ENCODE measurements at places on chromosomes 12 and 14.

- no peak for DNase-seq
These were observed 21.9 kb upstream of the CERS5 start for GRCh38 chr12:50188875-50189575.

DNA sequence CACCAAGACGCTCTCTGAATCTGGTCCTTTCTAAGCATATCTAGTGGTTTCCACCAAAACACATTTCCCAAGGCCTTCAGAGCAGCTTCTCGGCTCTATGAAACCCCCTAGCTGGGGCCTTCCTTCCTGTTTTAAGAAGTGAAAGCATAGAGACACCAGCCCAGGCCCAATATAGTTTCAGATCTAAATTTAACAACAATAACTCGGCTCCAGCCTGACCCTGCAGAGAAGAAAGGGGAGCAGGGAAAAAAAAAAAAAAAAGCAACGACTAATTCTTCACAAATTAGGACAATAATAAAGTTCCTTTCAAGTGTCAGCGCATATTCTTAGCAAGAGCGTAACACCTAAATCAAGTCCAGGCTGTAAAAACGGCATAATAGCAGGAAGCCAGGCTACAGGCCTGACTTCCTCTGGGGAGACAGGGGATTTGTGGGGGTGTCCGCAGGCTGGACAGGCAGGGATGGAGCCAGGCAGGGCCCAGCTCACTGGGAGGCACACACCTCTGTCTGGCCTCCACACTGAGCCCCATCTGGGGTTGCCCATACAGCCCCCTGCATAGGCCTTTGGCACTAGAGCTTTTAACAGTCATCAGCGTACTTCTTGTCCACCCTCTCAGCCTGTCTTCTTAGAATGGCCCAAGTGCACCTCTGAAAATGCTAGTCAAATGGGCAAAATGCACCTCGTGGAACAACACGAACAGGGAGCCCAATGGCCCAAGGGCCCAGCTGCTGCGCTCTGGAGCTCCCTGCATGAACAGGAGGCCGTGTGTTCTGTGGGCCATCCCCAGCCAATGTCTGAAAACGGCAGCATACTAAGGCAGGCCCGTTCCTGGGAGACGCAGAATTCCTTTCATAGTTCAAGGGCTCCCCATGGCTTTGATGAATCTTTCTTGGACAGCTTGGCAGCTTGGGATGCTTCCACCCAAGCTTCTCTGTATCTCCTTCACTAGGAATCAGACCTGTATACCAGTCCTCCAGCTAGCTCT is 772.9 kb downstream of the MED13L start:
- no peak for DNase-seq

- DNase-seq: no peak
These were observed 12.4 kb upstream of the KRT5 start for GRCh38 chr12:52532636-52533035.

GRCh38 chr14:54529811-54530210 is 20.1 kb downstream of the CGRRF1 start:
- DNase-seq: no peak

GRCh38 chr12:106195621-106196027 is 52.2 kb downstream of the CKAP4 start:
- DNase-seq: peak; percentile 8

- no peak for DNase-seq
These were observed 37.9 kb downstream of the LRRK2 start for GRCh38 chr12:40262657-40263056.

DNA sequence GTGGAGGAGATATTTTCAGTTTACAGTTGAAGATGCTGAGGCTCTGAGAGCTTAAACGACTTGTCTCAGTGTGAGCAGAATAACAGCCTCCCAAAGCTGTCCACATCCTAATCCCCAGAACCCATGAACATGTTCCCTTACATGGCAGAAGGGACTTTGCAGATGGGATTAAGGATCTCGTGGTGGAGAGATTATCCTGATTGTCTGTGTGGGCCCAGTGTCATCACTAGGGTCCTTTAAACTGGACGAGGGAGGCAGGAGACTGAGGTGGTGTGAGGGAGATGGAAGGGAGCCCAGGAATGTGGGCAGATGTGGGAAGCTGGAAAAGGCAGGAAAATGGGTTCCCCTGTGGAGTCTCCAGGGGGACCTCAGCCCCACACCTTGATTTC is 9.6 kb upstream of the KRT80 start:
- no peak for DNase-seq

- no peak for DNase-seq
These were observed 572.7 kb downstream of the VRK1 start for GRCh38 chr14:97369901-97370300.

GRCh38 chr12:82326905-82327503 is 31.2 kb downstream of the CCDC59 start:
- DNase-seq: no peak

DNA sequence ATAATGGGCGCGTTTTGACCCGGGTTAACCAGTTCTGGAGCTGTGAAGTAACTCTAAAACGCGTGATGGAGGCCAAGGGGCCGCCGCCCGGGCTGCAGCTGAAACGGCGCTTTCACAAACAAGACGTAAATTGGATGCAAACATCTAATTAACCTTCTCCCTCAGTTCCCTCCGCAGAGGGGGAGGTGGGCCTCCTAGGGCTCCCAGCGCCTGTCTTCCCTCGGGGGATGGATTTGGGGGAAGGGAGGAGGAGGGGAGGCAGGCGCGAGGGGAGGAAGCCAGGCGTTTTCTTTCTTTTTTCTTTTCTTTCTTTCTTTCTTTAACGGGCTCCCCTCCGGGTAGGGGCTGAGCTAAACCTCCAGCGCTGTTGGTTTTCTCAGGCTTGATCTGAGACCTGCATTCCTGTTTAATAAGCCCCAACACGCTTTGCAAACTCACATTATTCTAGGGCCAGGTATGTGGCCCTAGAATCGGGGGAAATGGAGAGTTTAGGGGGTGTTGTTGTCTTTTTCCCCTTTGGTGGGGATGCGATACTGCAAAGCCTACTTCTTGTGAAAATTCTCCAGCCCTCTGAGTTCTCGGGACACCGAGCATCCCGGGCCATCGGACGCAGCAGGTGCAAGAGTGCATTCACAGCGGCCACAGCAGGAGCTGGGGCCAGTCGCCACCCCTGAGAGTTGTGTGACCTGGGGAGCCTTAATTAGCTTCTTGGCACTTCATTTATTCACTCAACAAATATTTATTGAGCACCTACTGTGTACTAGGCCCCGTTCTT is 43.6 kb upstream of the LHX5 start:
- no peak for DNase-seq

- no peak for DNase-seq
These were observed 9.9 kb downstream of the SLC15A4 start for GRCh38 chr12:128813883-128814282.

DNA sequence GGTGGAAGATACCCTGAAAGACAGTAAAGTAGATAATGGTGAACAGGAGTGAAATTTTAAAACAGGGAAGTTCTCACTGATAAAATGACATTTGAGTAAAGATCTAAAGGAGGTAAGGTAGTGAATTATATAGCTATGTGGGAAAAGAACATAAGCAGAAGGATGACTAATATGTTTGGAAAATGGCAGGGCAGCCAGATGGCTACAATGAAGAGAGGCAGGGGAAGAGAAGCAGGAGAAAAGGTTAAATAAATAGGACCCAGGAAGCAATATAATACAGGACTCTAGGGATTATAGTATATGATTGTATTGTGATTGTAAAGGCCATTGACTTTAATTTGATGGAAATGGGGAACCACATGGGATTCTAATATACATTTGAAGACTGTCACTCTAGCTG is 33.0 kb downstream of the SCFD1 start:
- no peak for DNase-seq

DNA sequence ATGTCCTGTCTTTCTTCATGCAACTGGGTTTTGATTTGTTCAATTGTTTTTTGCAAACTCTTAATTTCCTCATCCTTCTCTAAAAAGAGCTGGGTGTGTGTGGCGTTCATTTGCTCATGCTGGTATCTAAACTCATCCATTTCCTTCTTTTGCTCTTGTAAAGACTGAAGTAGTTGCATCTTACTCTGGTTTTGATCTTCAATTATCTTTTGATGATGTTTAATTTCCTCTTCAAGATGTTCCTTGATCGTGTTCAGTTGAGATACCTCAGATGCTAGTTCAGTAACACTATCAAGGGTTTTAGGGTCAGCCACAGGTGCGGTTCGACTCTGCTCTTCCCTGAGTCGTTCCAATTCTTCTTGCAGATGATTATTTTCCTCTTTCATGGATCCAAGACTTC is 34.8 kb downstream of the TRIP11 start:
- no peak for DNase-seq

- no peak for DNase-seq
These were observed 8.4 kb downstream of the KRT3 start for GRCh38 chr12:52787324-52788191.

DNA sequence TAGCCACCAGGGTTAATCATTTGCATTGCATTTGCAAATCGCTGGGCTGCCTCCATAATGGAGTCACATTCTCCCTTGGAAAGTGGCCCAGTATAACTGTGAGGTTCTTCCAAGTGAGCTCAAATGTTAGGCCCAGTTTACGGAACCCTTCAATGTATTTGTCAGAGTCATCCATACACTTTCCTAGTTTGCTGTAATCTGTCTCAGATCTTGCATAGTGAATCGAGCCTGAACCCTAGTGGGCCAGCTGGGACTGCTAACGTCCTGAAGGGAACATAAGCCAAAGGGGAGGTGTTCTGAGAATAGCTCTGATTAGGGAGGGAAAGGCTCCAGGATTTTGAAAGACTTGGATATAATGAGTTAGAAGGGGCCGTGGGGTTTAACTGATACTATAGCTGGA is 406.3 kb downstream of the SLC6A15 start:
- DNase-seq: no peak

DNA sequence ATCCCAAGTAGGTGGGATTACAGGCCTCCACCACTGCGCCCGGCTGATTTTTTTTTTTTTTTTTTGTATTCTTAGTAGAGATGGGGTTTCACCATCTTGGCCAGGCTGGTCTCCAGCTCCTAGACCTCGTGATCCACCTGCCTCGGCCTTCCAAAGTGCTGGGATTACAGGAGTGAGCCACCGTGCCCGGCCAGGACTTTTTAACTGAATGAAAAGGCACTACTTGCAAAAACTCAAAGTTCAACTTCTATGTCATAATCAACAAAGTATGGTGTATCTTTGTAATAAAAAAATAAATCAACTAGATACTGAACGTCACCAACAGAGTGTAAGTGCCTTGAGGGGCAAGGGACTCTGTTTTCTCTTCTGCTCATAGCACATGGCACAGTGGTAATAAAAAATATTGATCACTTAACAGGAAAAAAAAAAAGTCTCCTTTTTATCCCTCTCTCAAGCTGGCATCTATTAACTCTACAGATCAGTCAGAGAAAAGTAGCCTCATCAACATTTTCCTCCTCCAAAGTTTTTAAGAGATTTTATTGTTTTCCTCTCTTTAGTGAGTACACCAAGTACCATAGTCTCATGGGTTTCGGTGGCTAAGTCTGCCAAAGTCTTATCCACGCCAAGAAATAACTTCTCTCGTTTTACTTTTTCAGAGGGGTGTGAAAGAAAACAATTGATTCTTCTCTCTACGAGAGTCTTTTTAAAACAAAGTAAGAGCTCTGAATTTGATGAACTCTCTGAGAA is 10.6 kb upstream of the FOXN3 start:
- no peak for DNase-seq

GRCh38 chr12:102740141-102740955 is 176.7 kb downstream of the PAH start:
- no peak for DNase-seq

GRCh38 chr12:91009319-91009950 is 4.7 kb upstream of the EPYC start:
- no peak for DNase-seq

GRCh38 chr12:104742551-104743201 is 215.4 kb downstream of the SLC41A2 start:
- DNase-seq: peak; percentile 67

DNA sequence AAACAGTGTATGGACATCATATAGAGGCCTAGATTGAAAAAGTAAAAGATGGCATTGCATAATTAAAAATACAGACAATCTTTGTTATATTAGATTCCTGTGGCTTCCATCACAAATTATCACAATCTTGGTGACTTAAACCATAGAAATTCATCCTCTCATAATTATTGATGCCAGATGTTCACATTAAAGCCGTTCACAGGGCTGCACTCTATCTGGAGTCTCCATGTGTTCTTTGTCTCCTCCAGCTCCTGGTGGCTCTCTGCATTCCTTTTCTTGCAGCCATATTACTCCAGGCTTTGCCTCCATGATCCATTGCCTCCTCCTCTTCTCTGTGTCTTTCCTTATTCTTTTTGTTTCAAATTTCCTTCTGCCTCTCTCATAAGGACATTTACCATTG is 875.7 kb upstream of the USP15 start:
- DNase-seq: no peak

DNA sequence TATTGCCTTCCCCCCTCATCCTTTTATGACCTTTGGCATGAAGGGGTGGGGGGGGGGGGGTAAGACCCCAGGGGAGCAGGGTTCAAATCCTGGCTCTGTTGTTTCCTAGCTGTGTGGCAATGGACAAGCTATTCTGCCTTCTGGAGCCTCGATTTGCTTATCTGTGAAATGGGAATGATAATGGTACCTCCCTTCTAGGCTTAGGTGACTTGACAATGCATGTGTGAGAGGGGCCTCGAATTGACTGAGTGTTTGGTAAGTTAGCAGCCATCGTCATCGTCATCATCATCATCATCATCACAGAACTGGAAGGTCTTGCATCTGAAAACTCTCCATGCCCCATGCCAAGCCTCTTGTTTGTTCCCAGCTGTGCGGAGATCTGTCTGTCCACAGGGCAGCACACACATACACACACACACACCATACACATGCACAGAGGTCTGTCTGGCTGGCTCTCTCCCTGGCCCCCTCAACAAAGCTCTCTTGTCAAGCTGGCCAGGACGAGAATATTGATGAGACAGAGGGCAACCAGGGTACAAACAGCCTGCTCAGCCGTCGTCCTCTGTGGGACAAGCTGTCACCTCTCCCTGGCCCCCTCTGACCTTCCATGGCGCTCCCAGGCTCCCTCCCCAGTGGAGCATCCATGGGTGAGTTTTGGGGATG is 5.9 kb upstream of the SDS start:
- peak; percentile 26 for DNase-seq

DNA sequence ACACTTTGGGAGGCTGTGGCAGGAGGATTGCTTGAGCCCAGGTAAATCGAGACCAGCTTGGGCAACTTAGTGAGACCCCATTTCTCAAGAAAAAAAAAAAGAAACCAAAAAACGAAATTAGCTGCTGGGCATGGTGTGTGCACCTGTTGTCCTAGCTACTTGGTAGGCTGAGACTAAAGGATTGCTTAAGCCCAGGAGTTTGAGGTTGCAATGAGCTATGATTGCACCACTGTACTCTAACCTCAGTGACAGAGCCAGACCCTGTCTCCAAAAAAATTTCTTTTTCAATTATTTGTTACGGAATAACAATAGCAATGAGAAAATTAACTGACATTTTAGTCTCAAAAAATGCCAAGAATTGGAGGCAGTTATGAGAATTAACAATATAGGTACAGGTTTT is 128.0 kb downstream of the CCDC91 start:
- no peak for DNase-seq

- no peak for DNase-seq
These were observed 4.9 kb upstream of the B4GALNT3 start for GRCh38 chr12:454833-455232.

- no peak for DNase-seq
These were observed 4.1 kb upstream of the PRKAG1 start for GRCh38 chr12:49022558-49023178.
